Nephron progenitor cell (in vitro differentiated cells): ENCODE measurements at places on chromosomes 3 and 15.

DNA sequence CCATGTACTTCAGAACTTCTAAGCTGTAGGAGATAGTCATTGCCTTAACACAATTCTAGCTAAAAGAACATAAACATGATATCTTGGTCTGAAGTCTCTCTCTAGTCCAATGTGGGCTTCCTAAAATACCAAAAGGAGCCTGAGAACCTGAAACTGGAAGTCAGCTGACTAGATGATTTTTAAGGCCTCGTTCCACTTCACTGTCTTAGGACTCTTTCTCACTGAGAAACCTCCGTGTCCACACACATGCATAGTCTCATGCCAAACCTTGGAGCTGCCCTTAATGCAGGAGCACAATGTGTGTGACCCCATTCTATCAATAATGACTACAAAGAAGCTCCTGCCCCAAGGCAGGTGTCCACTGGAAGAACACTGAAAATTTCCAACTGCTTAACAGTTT, 87.7 kb downstream of the ETFA start:
- no peak for DNase-seq

- DNase-seq = no peak
These were observed 2.2 kb downstream of the USP3 start for GRCh38 chr15:63506537-63507035.

GRCh38 chr3:128152419-128153155, 694 bp upstream of the EEFSEC start:
- no peak for DNase-seq

DNA sequence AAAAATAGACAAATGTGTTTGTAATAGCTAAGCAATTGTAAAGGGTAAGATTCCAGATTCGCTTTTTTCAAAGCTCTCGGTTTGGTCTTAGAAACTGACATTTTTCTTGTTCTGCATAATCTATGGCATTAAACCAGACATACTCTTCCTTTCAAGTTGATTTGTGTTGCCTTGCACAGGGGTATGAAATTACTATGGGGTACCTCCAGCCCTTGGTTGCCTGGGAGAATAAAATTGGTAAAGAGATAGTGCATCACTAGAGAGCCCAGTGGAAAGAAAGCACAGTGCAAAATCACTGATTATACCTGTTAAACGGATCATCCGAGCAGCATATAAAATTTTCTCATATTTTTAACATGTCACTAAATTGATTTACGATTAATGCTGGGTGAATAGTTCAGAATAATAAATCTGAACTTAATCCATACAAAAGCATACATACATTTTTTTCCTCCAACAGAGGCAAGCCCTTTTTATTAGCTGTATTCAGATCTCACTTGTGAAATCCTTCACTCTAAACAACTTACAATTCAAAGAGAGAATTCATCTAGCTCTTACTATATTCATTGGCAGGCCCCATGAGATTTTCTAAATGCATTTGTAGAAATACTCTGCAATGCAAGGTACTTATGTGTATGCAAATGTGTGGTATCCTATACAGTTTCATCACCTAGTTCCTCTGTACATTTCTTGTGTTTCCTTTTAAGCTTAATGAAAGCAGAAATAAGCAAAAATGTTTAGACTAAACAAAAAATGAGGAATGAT, 224.4 kb downstream of the ROBO1 start:
- DNase-seq = no peak

DNA sequence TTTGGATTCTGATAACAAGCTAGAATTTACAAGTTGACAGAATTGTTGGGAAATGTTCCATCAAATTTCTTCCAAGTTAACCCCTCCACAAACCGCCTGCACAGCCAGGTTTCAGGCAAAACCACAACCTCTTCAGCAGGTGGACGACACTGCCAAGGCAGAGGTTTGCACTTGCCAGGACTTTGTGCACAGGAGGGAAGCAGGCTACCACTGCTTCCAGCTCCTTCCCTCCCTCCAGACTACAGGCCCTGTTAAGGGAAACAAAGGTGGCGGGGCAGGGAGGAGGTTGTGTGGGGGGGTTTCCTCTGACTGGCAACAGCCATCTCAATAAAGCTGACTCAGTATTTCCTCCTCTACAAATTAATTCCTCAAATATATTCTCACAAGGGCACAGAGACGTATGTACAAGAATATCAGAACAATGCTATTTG, 42.2 kb downstream of the TBC1D2B start:
- no peak for DNase-seq

DNA sequence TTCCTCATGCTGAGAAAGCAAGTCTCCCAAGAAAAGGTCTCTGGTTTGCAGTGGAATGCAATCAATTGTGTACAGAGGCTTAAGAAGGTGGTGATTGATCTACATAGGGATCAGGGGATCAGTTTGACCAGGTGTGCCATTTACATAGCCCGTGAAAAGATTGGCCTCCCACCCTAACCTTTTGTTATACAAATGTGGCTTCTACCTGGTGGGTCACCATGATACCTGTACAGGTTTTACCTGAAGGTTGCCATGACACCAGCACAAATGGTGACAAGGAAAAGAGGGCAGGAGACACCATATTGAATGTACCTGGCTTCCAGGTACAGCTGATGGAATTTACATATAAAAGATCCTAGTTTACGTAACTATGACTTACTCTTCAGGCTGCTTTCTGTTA, 25.5 kb upstream of the TEX55 start:
- no peak for DNase-seq

DNA sequence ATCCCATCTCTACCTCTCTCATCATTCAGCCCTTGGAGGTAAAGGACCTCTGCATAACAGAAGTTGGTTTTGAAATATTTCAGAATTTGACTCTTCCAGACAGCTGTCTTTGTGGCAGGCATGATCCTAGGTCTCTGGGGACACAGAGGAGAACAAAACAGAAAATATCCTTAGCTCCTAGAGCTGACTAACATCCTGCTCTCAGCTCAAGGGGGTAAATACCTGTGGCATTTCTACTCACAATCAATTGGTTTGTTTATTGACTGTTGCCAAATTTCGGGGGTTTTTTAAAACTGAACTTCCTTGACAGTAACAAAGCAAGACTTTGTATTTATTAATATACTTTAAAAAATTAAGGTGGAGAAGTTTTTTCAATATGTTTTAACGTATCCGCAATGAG, 78.8 kb downstream of the EOMES start:
- DNase-seq = no peak

DNA sequence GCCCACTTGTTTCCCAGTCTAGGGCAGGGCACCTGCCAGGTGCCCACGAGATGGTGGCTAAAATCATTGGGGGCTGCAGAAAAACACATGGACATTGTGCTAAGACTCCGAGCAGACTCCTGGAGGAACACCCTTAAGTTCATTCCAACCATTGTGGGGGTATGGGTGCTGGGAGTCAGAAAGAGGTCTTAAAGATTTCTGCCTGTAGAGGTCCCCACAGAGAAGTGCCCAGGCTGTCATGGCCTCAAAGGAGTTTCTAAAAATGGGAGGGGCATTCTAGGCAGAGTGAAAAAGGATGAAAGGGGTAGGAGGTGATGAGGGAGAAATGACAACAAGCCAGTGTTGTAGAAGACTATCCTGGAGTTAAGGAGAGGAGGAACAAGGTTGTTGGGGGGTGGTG, 17.1 kb downstream of the RBP1 start:
- no peak for DNase-seq

DNA sequence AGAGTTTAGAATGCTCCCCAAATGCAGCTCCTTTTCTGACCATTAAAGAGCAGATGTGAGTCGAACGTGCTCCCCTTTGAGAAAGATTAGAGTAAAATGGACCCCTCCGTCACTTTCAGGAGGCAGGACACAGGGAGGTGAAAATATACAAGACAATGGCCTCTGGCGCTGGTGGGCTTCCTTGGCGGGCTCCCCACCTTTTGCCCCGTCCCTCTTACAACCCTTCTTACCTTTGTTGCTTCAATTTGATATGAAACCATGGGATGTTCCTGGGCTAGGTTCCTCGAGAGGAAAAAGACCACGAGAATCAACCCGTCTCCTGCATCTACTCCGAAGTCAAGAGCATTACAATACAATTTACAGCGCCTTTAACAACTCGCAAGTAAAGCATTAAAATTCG, 214.2 kb downstream of the MEIS2 start:
- DNase-seq = no peak

DNA sequence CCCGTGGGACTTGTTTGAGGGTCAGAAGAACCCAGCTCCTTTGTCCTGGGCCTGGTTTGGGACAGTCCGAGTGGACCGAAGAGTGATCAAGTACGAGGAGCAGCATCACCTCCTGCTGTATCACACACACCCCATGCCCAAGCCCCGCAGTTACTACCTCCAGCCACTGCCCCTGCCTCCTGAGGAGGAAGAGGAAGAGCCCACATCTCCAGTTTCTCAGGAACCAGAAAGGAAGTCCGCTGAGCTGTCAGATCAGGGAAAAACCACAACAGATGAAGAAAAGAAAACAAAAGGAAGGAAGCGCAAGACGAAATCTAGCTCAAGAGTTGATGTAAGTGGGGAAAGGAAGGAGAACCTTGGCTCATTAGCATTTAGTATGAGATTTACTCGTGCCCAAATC, 3.3 kb upstream of the P2RY12 start:
- no peak for DNase-seq
